ENCODE measurements at places on chromosomes 7 and 10.

DNA sequence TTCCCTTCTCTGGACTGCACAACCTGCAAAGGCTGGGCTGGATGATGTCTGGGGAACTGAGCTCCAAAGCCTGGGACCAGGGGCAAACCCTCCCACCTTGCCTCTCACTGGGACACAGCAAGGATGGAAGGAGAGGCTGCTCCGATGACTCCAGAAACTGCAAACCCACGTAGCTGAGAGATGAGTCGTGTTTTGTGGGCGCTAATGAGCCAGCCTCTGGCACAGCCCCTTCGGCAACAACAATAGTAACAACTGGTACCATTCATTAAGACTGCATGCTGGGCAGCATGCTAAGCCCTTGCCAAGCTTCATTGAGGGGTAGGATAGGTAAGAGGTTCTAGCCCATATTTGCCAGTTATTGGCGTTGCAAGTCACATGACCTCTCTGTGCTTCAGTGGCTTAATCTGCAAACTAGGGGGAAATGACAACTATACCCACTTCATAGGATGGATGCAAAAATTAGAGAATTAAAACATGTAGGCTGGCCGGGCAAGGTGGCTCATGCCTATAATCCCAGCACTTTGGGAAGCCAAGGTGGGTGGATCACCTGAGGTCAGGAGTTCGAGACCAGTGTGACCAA is 145.9 kb downstream of the SH3PXD2A start:
- DNase-seq: no peak

GRCh38 chr7:37332243-37333016 is 116.2 kb downstream of the ELMO1 start:
- DNase-seq: no peak

DNA sequence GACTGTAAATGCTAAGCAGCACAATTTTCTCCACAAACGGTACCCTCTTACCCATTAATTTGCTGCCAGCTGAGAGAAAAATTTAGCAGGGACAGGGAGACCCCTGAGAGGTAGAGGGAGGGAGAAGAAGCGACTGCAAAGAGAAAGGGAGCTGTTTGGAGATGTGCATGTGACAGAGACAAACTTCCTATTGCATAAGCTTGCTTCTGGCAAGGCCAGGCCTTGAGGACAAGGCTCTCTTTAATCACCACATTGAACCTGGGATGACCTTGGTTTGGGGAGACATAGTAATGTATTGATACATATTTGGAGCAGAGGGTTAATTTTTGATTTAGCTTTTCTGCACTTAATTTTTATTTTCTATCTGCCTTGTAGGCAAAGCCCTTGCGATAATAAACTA is 31.1 kb upstream of the HIBADH start:
- no peak for DNase-seq

DNA sequence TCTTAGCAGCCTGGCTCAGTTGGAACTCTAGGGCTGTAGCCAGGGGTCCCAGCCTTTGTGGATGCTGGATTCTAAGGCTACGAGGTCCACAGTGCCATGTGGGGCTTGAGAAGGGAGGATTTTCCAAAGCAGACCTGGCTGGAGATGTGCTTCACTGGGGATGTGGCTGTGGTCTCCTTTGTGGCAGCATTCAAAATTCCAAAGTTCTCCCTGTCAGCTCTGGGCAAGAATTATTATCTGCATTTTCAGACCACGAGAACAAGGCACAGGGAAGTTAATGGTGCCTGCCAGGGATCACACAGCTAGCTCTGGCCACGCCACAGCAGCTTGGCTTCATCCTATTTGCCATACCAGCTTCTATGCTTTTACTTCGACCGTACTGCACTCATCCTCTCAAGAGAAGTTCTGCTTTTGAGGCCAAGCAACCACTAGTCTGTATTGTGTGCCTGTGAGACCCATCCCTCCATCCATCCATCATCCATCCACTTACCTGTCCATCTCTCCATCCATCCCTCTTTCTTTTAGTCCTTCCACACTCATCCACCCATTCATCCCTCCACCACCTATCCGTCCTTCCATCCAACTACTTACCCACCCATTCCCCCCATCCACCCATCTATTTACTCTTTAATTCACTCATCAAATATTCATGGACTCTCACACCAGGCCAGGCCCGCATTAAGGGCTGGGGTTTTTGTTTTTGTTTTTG is 71.5 kb downstream of the ZMIZ1 start:
- no peak for DNase-seq

DNA sequence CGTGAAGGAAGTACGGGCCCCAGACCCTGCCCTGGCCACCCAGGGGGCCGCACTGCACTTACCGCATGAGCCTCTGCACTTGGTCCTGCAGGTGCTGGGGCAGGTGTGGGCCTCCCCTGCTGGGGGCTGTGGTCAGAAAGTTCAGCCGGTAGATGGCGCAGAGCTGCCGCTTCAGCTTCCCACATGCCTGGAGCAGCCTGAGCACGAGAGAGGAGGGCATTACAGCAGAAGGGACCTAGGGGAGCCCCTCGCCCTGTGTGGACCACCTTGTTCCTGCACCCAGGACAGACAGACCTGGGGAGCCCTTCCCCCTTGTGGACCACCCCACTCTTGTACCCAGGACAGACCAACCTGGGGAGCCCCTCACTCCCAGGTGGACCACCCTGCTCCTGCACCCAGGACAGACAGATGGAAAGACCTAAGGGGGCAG is 8.7 kb upstream of the PYROXD2 start:
- DNase-seq: no peak

- no peak for DNase-seq
These were observed 41.7 kb downstream of the MKLN1 start for GRCh38 chr7:131369354-131369753.

DNA sequence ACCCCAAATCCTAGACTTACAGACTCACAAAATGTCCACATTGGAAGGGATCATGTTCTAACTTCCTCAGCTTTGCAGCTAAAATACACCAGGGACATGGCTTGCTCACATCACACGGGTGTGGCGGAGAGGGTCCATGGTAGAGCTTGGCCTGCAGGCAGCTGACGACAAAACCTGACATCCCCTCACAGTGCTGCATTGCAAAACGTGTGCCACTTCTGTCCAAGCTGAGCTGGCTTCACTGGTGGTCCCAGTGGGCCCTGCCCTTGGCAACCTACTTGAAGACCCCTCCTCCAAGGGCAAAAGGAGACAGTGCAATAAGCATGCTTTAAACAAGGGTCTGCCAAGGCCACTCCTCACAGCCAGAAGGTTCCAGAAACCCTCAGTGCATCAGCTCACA is 21.9 kb downstream of the ANXA11 start:
- no peak for DNase-seq

DNA sequence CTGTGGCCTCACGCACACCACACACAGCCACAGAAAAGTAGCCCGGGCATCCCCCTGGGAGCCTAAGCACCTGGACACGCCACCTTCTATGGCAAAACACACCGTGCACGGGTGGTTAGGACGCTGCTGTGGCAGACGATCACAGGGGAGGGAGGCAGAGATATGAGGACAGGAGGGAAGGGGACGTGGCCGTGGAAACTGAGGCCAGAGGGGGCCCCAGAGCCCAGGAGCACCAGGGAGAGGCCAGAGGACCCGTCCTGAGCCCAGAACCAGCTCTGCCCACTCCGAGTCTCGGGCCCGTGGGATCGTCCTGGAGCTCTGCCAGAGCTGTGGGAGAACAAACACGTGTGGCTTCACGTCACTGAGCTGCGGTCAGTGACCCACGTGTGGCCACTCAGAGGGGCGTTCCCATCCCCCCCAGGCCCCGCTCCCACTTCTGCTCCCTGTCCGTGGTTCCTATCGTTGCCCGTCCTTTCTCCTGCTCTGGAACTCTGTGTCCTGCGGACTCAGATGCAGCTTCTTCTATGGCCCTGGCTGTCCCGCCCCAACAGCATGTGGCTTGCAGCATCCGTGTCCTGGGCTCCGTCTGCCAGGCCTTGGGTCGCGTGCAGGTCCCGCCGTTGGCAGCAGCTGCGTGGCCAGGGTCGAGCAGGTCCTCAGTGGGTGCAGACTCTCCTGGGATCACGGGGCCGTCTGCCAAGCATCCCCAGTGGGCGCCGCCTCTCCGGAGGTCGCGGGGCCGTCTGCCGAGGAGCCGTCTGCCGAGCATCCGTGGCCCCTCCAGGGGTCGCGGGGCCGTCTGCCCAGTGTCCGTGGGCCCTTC is 31.0 kb downstream of the GET4 start:
- no peak for DNase-seq

GRCh38 chr10:7157091-7157490 is 253.7 kb downstream of the SFMBT2 start:
- DNase-seq: no peak

DNA sequence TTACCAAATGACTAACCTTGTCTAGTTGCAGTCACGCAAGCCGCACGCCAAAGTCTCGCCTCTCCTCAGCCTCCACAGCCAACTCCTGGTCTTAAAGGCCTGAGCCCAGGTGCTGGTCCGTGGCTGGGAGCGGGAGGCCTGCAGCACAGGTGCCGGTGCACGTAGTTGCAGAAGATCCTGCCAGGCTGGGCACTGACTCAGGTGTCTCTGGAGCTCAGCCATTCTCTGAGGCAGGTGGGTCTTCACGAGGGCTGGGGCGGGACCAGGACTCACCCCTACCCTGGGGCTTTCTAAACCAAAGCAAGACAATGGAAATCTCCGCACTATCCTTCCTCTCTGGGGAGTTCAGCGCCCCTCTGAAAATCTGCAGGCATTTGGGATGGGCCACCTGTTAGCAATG is 216.4 kb downstream of the MLLT10 start:
- DNase-seq: no peak

DNA sequence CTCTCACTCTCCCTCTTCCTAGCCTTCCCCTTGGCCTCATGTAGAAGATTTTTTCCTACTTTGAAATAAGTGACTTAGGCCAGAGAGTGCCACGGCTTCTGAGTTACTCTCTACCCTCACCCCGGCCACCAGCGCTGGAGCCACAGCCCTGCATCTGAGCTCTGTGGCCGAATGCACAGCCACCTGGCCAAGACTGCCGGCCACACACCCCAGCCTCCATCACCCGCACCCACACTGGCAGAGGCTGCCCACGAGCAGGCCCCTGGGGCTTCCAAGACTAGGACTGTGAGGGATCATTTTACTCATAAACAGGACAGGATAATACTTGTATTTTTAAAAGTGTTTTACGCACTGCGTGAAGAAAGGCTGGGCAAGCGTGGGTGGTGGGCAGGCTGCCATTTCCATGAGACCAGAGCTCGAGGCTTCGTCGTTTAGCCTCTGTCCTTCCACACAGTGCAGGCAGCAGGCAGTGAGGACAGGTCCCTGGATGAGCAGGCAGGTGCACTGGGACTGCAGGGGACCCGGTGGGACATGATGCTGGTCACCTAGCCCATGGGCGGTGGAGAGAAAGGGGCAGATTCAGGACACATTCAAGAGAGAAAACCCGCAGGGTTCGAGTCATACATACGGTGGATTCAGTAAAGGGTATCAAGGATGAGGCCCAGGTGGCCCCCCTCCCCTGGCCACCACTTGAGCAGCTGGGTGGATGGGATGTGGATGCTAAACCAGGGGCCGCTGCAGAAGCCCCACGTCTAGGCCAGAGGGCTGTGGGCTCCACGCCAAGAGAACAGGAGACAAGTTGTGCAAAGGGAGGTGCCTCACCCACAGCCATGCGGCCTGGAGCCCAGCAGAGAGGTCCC is 35.5 kb upstream of the RNF32 start:
- DNase-seq: no peak

DNA sequence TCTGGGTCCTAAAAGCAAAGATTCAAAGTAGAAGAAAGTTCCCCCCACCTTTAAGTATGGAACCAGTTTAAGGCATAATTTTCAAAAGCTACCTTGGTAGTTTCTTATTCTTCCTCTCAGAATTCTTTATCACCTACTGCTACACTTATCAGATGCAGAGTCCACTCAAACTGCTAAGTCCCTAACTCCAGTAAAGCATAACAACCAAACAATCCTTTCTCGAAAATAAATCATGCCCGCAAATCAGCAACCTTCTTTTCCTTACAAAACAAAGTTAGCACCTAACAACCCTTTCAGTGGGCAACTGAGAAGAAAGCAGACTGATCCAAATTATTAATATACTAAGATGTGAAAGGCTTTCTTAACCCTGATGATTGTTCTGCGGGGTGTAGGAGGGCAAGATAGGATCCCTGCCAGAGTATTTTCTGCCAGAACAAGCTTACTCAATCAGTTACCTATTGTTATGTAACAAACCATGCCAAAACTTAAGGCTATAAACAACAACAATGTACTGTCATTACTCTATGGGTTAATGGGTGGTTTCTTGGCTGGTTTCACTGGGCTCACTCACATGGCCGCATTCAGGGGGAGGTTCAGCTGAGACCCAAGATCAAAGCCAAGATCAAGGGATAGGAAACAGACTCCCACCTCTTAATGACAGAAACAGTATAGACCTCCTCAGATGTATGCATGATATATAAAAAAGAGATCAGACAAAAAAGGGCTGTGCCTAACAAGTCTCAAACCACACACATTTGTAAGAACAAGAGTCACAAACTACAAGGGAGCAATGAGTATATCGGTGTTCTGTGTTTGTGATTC is 42.0 kb downstream of the CCDC6 start:
- DNase-seq: no peak

- DNase-seq: no peak
These were observed 105.1 kb downstream of the C10orf90 start for GRCh38 chr10:126565441-126565840.

GRCh38 chr7:154310114-154310513 is 257.9 kb downstream of the DPP6 start:
- DNase-seq: no peak

GRCh38 chr10:69844698-69845097 is 43.0 kb downstream of the COL13A1 start:
- DNase-seq: no peak

- DNase-seq: no peak
These were observed 32.8 kb downstream of the FOXK1 start for GRCh38 chr7:4714767-4715409.

GRCh38 chr10:111390813-111391563 is 314.2 kb downstream of the ADRA2A start:
- no peak for DNase-seq

- DNase-seq: no peak
These were observed 95.7 kb upstream of the EEPD1 start for GRCh38 chr7:36057323-36057722.

- DNase-seq: no peak
These were observed 143.1 kb downstream of the ETV1 start for GRCh38 chr7:13846386-13846785.

DNA sequence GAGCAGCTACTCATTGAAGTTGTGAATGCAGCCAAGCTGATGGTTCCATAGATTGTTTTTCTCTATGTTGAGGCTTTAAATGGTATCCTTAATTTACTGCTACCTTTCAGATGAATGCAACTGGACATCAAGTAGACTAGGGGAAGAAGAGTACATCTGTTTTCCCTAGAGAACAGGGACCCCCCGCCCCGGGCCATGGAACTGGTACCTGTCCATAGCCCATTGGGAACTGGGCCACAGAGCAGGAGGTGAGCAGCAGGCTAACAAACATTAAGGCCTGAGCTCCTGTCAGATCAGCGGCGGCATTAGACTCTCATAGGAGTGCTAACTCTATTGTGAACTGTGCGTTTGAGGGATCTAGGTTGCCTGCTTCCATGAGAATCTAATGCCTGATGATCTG is 391.3 kb downstream of the AUTS2 start:
- no peak for DNase-seq
